H54 (cell line): ENCODE measurements at places on chromosomes 11 and 22.

DNA sequence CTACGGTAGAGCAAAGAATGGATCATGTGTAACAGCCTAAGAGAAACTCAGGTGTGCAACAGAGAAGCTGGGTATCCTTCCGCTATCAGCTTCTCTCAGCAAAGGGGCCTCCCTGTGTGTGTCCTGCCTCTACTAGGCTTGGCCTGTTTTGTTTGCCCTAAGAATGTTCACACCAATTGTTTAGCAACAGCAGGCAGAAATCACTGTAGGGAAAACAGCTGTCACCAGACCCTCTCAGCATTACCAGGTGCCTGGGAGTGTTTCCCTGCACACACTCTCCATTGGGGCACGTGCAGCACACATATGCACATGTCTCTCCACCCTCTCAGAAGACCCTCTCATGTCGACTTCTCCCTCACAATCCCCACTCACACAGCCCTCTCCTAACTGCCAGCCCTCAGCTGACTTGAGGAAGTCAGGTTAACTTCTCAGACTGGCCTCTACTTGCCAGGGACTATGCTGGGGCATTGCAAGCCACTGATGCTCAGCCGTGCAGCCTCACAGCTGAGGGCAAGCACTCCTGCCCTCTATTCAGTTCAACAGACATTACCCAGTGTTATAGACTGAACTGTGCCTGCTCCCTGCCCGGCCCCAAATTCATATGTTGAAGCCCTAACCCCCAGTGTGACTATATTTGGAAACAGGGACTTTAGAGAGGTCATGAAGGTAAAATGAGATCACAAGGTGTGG is 97.6 kb downstream of the TRIM29 start:
- no peak for DNase-seq

- DNase-seq: no peak
These were observed 17.6 kb upstream of the TTC17 start for GRCh38 chr11:43341159-43341558.

- DNase-seq: no peak
These were observed 16.0 kb upstream of the LINC01488 start for GRCh38 chr11:69465236-69466000.

- no peak for DNase-seq
These were observed 36.9 kb upstream of the BIRC3 start for GRCh38 chr11:102280245-102280833.

DNA sequence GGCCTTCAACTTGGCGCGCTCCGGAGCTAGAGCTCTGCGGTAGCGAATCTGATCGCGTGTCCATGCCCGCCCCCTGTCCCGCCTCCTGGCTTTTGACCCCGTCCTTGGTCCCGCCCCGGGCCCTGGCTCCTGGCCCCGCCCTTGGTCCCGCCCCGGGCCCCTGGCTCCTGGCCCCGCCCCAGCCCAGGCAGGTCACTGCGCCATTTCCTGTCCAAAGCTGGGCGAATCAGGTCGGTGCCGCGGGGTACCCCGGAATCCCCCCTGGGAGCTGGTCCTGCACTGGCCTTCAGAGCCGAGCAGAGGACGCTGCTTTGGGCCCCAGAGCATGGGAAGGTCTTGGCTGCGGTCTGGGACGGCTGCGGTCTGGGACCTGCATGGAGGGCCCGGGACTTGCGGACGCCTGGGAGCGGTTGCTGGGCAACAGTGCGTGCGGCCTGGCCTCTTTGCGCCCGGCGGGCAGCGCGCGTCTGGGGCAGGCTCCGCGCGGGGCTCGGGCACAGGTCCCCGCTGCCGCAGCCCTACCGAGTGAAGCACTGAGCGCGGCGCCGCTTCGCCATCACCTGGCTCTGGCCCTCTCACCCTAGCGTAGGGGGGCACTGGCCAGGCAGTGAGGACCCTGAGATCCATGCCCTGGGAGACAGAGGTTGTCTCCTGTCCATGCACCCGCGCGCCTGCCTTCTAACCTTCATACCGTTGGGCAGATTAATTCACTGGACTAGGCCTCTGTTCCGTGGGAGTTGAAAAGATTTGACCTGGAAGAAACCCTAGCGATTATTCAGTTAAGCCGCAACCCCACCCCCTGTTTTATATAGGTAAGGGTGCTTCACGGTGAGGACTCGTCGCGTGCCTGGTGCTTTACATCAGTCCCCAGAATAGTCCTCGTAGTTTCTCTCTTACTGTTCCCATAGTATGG is at the start of gene TTC12:
TSS of gene TTC12 (plus strand) at position 195 of the 913 bp plus-strand sequence. CDS start 1,675 bp downstream, outside the sequence.
- DNase-seq: peak; percentile 52

GRCh38 chr11:65109231-65110198 is 2.2 kb upstream of the TM7SF2 start:
- DNase-seq: no peak

- DNase-seq: no peak
These were observed 150.7 kb downstream of the MYO18B start for GRCh38 chr22:25892678-25893077.

GRCh38 chr22:41171996-41172395 is 33.1 kb upstream of the L3MBTL2 start:
- DNase-seq: no peak

DNA sequence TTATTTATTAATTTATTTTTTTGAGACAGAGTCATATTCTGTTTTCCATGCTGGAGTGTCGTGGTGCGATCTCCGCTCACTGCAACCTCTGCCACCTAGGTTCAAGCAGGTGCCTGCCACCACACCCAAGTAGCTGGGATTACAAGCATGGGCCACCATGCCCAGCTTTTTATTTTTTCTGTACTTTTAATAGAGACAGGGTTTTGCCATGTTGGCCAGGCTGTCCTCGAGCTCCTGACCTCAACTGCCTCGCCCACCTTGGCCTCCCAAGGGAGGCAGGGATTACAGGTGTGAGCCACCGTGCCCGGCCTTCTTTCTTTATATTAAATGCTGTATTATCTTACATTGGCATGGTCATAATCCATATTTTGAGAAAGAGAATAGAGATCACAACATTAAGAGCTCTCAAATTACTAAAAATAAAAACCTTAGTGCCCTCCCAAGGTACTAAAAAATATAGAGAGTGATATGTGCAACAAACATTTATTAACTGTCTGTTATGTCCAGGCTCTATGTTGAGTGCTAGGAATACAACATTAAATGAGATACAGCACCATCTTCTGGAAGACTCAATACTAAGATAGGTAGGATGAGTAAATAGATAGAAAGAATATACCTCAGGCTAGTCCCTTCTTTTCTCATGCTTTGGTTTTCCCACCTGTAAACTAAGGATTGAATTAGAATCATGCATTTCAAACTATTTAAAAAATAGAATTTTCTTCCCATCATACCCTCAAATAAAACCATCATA is 84.1 kb downstream of the BBOX1 start:
- no peak for DNase-seq
